Fibroblast of skin of left biceps (primary cell): ENCODE measurements at places on chromosomes 1 and 21.

- DNase-seq = no peak
Measured at GRCh38 chr21:35025206-35026152, 23.6 kb downstream of the RUNX1 start.

DNA sequence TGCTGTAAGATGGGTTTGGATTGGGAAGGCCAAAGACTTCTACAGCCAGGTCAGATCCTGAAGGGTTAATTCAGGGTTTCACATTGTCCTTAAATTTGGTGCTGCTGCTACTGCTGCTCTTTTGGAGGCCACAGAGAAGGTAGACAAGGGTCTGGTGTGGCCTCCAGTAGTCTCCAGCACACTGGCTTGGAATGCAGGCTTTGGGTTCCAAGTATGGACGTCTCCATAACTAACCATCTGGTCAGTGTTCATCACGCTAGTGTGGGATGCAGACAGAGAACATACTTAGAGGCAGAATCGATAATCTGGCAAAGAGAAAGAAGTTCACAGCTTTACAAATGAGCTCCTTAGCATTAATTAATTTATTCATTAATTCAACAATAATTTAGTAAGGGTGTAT, 154.1 kb downstream of the ZBTB18 start:
- DNase-seq = no peak

DNA sequence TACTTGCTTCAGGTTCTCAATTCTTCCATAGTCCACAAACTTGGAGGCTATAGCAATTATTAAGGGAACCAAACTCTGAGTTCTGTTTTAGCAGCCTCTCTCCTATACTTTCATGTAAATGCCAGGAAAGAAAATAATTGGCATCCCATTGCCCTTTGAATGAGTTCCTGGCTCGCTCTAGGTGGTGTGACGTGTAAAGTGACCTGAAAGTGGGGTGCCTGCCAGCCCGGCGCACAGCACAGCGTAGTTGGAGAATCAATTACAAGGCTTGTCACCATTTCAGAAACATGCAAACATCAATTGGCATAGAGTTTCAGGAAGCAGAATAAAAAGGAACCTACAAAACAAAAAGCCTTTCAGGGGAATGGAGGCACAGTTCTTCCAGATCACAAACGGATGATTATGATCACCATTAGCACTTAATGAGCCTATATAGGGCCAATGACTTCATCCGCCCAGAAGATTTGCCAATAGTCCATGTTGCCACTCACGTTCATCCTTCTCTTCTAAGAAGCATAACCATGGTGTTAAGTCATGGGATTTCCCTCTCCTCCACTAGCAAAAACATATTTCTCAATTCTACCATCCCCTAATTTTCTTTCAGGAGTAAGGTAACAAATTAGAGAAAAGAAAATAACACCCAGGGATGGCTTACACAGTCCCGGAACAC, 354.6 kb upstream of the ADGRL2 start:
- DNase-seq = no peak

GRCh38 chr21:42278451-42279149, 36.6 kb downstream of the TFF3 start:
- DNase-seq = no peak

GRCh38 chr1:77762072-77762476, 2.4 kb upstream of the USP33 start:
- no peak for DNase-seq

GRCh38 chr1:31248276-31248675, 8.6 kb upstream of the NKAIN1 start:
- no peak for DNase-seq

GRCh38 chr1:154453161-154453560, 48.0 kb downstream of the IL6R start:
- no peak for DNase-seq
